ENCODE measurements at places on chromosomes 5 and 9.

- DNase-seq = no peak
Observed at GRCh38 chr5:41404757-41405156, 105.6 kb downstream of the PLCXD3 start.

- no peak for DNase-seq
Observed at GRCh38 chr9:23603311-23603710, 222.7 kb downstream of the ELAVL2 start.

GRCh38 chr9:111843971-111844370, 49.2 kb upstream of the SHOC1 start:
- no peak for DNase-seq

DNA sequence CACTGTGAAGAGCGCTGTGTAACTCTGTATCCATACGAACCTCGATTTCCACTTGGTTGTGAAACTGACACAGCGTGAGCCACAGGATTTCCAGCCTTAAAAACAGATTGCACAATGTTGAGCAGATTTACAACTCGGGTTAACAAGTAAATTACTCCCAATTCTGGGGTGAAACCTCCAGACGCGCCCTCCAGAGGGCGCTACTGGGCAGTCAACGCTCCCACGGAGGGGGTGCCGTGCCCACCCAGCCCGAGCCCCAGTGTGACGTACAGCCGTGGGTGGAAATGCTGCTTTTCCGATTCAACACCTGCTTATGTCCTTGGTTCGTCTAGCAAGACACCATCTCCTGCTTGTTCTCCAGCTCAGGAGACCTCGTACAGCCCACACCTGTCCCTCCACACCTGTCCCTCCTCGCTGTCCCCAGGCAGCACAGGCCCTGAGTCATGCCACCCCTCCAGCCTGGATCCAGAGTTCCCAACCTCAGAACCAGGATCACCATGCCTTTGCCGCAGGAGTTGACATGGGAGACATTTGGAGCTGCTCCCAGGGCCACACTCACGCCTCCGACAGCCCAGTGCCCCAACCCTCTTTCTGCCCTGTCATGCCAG, 34.4 kb upstream of the SLC6A3 start:
- DNase-seq = peak; percentile 36

- peak; percentile 60 for DNase-seq
Observed at GRCh38 chr5:31106691-31107090, 86.8 kb upstream of the CDH6 start.

DNA sequence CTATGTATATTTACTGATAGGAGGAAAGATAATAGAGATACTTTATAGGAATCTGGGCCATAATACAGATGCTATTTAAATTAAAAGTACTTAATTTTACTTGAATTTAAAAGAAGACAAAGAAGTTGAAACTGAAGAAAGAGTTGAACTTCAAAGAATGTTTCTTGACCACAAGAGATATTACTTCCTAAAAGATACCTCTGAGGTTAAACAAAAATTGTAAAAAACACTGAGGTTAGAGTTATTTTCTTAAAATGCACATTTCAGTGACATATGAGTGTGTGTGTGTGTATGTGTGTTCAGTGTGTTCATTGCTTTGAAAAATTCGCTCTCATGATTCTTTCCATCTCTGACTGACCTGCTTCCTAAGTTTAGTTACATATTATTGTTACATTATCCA, 3.5 kb upstream of the SEPTIN8 start:
- no peak for DNase-seq

- no peak for DNase-seq
Observed at GRCh38 chr5:86756839-86757238, 139.1 kb downstream of the COX7C start.

DNA sequence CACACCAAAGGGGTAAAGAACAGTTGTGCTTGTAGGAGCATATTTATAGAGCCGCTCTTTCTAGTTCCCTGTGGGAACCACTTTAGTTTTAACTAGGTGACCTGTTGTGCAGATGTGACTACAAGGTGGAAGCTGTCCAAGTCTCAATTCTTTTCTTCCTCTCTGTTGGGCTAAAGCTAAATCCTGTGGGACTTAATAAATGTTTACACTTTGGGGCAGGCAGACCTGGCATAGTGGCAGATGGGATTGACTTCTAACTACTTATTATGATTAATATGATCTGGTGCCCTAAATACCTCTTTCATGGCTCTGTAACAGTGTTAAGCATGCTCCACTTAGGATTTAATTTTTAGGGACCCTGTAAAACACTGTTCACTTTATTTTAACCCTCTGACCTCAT, 265.3 kb downstream of the KCTD16 start:
- no peak for DNase-seq

GRCh38 chr5:22033066-22033465, 820.1 kb downstream of the CDH12 start:
- no peak for DNase-seq

- DNase-seq = no peak
Observed at GRCh38 chr9:129494113-129494789, 126.7 kb downstream of the C9orf50 start.

DNA sequence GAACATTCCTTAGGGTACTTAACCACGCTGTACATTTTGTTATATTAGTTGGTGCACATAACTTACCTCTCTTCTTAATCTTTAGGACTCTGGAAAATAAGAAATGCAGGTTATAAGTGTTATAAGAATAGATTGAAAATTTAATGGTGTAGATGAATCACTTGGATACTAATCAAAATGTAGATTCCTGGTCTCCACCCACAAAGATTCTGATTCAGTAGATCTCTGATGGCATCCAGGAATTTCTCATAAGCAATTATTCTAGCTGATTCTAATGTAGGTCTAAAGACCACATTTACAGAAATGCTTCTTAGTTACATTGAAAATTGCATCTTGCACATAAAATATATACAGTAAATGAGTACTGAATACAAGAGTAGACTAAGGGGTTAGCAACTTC, 38.9 kb upstream of the ASTN2 start:
- no peak for DNase-seq

GRCh38 chr9:89359751-89360261, 41.5 kb downstream of the SECISBP2 start:
- DNase-seq = peak; percentile 7

- DNase-seq = no peak
Observed at GRCh38 chr9:133342570-133342969, 5.4 kb downstream of the MED22 start.

DNA sequence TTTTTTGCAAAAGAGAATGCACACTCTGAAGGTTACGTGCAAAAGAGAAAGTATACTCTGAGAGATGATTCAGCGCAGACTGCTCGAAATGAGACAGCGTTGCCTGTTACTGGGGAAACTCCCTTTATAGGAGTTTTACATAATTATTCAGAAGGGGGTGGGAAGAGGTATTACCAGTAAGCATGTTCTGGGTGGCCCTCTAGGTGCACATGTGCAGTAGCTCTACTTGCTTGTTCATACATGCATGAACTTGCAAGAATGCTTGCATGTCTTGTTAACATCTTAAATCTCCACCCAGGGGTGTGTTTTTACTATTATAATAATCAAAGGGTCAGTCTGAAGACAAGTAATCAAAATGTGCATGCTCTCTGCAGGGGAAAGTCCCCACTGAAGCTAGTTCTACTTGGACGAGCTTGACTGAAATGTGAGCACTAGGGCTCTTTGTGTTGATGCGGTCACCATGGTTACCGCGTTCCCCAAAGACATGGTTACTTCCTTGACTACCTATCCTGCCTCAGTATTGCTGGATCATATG, 75.5 kb downstream of the SGCD start:
- no peak for DNase-seq

GRCh38 chr5:169331292-169331852, 30.4 kb upstream of the SLIT3 start:
- DNase-seq = no peak

DNA sequence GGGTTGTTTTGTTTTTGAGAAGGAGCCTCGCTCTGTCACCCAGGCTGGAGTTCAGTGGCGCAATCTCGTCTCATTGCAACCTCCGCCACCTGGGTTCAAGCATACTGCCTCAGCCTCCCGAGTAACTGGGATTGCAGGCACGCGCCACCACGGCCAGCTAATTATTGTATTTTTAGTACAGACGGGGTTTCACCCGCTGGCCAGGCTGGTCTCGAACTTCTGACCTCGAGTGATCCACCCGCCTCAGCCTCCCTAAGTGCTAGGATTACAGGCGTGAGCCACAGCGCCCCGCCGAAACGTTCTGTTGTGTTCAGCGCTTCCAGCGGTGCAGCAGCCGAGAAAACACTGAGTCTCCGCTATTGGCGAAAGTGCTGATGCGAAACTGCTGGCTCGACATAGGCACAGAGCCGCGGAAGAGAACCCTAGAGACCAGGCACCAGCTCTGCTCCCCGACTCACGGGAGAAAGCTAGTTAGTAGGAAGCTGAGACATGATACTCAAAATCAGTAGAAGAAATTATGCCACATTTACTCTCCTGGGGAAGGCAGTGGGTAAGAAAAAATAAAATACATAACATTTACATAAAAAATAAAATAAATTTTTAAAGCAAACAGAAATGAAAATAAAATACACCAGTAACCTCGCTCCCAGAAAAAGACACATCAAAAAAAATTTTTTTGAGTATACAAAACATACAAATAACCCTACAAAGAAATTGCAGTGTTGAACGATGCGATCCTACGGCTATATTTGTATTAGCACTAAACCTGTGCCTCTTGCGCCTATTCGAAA, 31.6 kb downstream of the ANXA2R start:
- DNase-seq = peak; percentile 93

DNA sequence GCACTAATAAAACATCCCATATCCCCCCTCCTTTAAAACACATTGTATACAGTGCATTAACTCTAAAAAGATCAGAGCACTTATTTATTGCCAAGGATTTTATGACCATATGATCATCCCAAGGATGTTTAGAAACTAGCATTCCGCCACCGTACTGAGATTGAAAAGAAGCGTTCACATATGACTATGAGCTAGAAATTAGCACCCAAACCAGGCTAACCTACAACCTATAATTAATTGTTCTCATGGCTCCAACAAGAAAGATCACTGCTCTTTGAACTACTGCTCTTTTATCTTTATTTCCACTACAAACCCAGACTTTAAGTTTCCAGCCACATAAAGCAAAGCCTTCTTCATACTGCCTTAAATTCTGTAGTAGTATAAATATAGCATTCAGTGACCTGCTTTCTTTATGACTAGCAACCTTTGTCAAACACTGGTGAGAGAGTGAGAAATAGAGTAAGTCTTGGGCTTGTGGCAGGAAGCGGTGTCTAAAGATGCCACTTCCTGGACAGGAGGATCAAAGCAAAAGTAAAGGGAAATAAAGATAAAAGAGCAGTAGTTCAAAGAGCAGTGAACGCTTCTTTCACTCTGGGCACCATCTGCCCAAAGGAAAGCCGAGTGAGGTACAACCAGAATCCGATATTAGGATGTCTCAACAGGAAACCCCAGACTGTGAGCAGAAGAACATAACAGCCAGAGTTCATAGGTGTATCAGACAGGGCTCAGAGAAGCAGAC, 151.1 kb upstream of the ERCC6L2 start:
- no peak for DNase-seq

- DNase-seq = peak; percentile 83
Observed at GRCh38 chr5:57779383-57780223, 297.0 kb upstream of the ACTBL2 start.

- DNase-seq = no peak
Observed at GRCh38 chr5:65068410-65068809, 299.7 kb downstream of the CWC27 start.

- no peak for DNase-seq
Observed at GRCh38 chr9:137169896-137170358, at the start of gene LRRC26. Gene LRRC26 (minus strand): TSS chr9:137170051. CDS start chr9:137169943, 108 bp downstream.

DNA sequence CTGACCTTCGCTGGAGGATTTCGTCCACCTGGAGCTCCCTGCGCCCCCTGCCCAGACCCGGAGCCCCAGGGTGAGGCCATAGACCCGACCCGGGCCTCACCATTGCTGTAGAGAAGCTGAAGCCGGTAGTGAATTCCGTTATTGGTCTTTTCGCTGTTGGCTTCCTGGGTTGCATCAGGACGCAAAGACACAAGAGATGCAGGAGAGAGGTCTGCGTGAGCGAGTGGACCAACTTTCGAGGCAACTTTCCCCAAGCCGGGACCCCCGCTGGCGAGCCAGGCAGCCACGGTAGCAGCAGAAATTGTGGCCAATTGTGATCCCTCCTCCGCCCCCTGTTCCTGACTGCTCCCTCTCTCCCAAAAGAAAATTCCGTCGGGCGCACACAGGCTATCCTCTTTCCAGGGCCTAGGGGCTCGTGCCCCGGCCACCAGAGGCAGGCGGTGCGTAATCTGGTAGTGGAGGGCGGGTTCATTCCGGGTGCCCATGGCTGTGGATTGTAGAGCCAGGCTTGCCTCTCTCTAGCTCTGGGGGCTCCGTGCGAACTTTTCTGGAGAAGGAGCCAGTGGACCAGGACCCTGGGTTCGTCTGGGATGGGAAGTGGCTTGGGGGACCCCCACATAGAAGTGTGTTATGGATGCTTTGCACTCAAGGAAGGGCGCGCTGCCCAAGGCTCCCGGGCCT, 3.3 kb downstream of the EBF1 start:
- DNase-seq = no peak

- DNase-seq = no peak
Observed at GRCh38 chr9:109391176-109391575, 70.3 kb upstream of the EPB41L4B start.

- DNase-seq = no peak
Observed at GRCh38 chr9:94811074-94811473, 84.6 kb downstream of the AOPEP start.

GRCh38 chr5:89524785-89525184, 641.8 kb upstream of the MEF2C start:
- no peak for DNase-seq

DNA sequence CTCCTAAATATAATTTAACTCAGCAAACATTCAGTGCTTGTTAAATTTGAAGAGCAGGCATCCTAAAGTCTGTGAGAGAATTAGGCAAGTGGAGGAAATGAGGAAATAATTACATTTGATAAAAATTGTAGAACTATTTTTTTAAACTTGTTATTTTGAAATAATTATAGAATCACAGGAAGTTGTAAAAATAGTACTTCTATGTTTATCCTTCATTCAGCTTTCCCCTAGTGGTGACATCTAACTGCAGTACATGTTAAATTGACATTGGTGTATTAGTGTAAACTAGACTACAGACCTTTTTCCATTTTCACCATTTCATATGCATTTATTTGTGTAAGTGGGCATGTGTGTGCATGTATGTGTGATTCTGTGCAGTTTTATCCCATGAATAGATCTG, 51.6 kb downstream of the F2RL2 start:
- no peak for DNase-seq

- DNase-seq = peak; percentile 22
Observed at GRCh38 chr5:117731446-117731845, 1156.8 kb upstream of the SEMA6A start.
